Neural crest cell (in vitro differentiated cells): ENCODE measurements at places on chromosomes 2 and 18.

DNA sequence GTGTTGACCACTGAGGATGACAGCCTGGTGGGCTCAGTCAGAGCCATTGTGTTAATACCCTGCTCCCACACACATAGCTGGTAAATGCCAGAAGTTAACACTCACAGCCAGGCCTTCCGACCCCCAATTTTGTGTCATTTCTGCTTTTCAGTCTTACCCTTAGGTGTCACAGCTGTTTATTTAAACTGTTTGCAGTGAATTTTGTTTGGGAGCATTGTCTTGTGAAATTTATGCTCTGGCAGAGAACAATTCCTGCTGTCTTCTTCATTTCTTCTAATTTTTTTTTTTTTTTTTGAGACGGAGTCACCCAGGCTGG is 8.2 kb downstream of the LPIN1 start:
- H3K36me3 ChIP-seq = peaks cover 23% of the 10 kb centered on the region
- DNase-seq = no peak
- no peaks in the 10 kb centered on the region for H3K27me3 ChIP-seq

- H3K4me1 ChIP-seq = peaks cover 7% of the 10 kb centered on the region
- no peaks in the 10 kb centered on the region for H3K36me3 ChIP-seq
- H3K27ac ChIP-seq = no peak overlapping the region
- no peak for DNase-seq
Observed at GRCh38 chr2:178108176-178108575, 4.1 kb upstream of the RBM45 start.

DNA sequence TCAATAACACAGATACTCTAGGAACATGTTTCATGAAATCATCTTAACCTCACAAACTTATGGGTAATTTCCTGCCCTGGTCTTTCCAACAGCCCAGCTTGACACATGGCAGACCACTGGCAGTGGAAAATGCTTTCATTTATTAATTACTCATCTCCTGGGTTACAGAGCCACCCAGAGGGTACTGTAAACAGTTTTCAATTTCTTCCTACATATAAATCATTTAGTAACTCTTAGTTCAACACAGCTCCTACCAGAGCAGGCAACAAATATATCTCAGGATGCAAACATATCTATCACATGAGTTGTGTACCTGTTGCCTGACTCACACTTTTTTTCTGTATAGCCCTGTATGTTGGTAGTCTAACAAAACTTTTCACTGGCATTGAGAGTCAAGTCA is 99.2 kb upstream of the VRK2 start:
- H3K4me1 ChIP-seq = peaks cover 10% of the 10 kb centered on the region
- peaks cover 3% of the 10 kb centered on the region for H3K36me3 ChIP-seq
- no peak for DNase-seq
- H3K27me3 ChIP-seq = no peaks in the 10 kb centered on the region
- H3K4me3 ChIP-seq = no peak overlapping the region

- H3K4me1 ChIP-seq = peaks cover 16% of the 10 kb centered on the region
- no peaks in the 10 kb centered on the region for H3K36me3 ChIP-seq
- no peak overlapping the region for H3K4me3 ChIP-seq
- no peak overlapping the region for H3K27ac ChIP-seq
- no peak for DNase-seq
Observed at GRCh38 chr18:463827-464541, 36.5 kb downstream of the COLEC12 start.

- no peak for DNase-seq
- H3K4me1 ChIP-seq = no peaks in the 10 kb centered on the region
- no peak overlapping the region for H3K27ac ChIP-seq
- H3K27me3 ChIP-seq = no peaks in the 10 kb centered on the region
Observed at GRCh38 chr2:142075826-142076225, 55.0 kb downstream of the LRP1B start.

- peaks cover 27% of the 10 kb centered on the region for H3K4me1 ChIP-seq
- H3K4me3 ChIP-seq = no peak overlapping the region
- no peaks in the 10 kb centered on the region for H3K27me3 ChIP-seq
- peak overlapping the region; percentile 79 for H3K27ac ChIP-seq
- no peak for DNase-seq
Observed at GRCh38 chr2:108580050-108580449, 45.8 kb downstream of the LIMS1 start.

GRCh38 chr2:105373344-105373781 is 25.5 kb downstream of the FHL2 start:
- H3K27me3 ChIP-seq = no peaks in the 10 kb centered on the region
- H3K27ac ChIP-seq = no peak overlapping the region
- H3K4me1 ChIP-seq = peaks cover 28% of the 10 kb centered on the region

DNA sequence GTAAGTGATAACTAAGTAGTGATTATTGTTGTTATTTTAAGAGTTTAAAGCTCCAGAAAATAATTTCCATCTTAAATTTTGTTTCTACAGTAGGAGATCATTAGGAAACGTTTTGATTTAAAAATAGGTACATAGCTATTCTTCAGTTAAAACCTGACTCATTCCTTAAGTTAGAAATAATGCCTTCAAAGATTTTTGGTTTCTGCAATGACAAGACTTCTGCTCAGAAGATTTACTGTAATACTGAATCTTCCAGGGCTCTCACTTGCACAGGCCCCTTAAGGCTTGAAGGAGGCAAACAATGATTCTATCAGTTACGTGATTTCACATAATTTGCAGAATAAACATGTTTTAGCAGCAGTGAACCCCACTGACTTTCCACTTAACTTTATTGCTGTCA is 333.7 kb downstream of the RAD51AP2 start:
- H3K27me3 ChIP-seq = no peaks in the 10 kb centered on the region
- H3K4me1 ChIP-seq = no peaks in the 10 kb centered on the region

GRCh38 chr2:32478889-32479620 is 122.2 kb downstream of the BIRC6 start:
- peaks cover 18% of the 10 kb centered on the region for H3K36me3 ChIP-seq
- no peak overlapping the region for H3K4me3 ChIP-seq
- no peaks in the 10 kb centered on the region for H3K4me1 ChIP-seq
- no peak overlapping the region for H3K27ac ChIP-seq
- DNase-seq = no peak

- H3K36me3 ChIP-seq = no peaks in the 10 kb centered on the region
- no peak for DNase-seq
- no peaks in the 10 kb centered on the region for H3K4me1 ChIP-seq
- H3K27ac ChIP-seq = no peak overlapping the region
Observed at GRCh38 chr2:16729335-16729734, 63.7 kb upstream of the CYRIA start.

GRCh38 chr18:48795696-48796095 is 155.1 kb downstream of the SMAD7 start:
- no peak for DNase-seq
- no peaks in the 10 kb centered on the region for H3K27me3 ChIP-seq
- peaks cover 9% of the 10 kb centered on the region for H3K36me3 ChIP-seq
- no peak overlapping the region for H3K4me3 ChIP-seq
- H3K27ac ChIP-seq = no peak overlapping the region

DNA sequence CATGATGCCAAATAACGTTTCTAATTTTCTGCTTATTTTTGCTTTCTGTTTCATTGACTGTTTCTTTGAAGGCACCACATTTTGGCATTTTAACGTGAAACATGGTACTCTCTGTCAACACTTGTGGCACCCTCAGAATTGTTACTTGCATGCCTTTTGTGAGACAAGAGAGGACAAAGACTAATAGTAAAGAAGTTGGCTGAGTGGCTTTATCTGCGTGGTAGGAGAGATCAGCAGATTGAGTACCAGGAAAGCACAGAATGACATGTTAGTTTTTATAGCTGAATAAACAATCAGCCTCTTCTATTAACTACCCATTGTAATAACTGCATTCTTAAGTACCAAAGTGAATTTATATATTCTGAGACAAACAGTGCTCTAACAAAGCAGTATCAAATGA is 8.6 kb downstream of the ZNF638 start:
- no peaks in the 10 kb centered on the region for H3K27me3 ChIP-seq
- H3K27ac ChIP-seq = no peak overlapping the region
- H3K36me3 ChIP-seq = peaks cover 4% of the 10 kb centered on the region
- no peak overlapping the region for H3K4me3 ChIP-seq
- DNase-seq = no peak

DNA sequence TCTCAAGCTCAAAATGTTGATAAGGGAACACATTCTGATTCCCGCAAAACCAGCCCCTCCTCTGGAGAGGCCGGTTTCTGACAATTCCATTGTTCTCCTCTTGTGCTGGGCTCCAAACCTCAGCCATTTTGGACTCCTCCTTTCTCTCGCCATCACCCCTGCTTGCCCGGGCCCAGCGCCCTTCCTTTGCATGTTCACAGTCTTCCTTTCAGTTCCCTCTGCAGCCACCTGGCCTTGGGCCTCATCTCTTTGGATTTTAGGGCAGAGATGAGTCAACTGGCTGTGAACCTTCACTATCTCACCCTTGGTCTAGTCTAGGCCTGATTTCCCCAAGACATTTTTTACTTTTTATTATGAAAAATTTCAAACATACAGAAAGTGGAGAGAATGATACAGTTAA is 155.9 kb upstream of the MAP3K20 start:
- no peak for DNase-seq
- H3K27ac ChIP-seq = no peak overlapping the region
- H3K27me3 ChIP-seq = no peaks in the 10 kb centered on the region
- H3K36me3 ChIP-seq = no peaks in the 10 kb centered on the region

- peaks cover 7% of the 10 kb centered on the region for H3K4me1 ChIP-seq
- H3K27me3 ChIP-seq = no peaks in the 10 kb centered on the region
- H3K36me3 ChIP-seq = no peaks in the 10 kb centered on the region
- no peak overlapping the region for H3K4me3 ChIP-seq
Observed at GRCh38 chr2:164115806-164116205, 380.0 kb upstream of the FIGN start.

- no peak overlapping the region for H3K4me3 ChIP-seq
- H3K27ac ChIP-seq = no peak overlapping the region
- H3K36me3 ChIP-seq = no peaks in the 10 kb centered on the region
- DNase-seq = no peak
- peaks cover 7% of the 10 kb centered on the region for H3K4me1 ChIP-seq
- no peaks in the 10 kb centered on the region for H3K27me3 ChIP-seq
Observed at GRCh38 chr2:82790206-82791021, 1668.7 kb downstream of the SUCLG1 start.

- H3K27me3 ChIP-seq = no peaks in the 10 kb centered on the region
- no peaks in the 10 kb centered on the region for H3K4me1 ChIP-seq
- H3K36me3 ChIP-seq = peaks cover 33% of the 10 kb centered on the region
- H3K4me3 ChIP-seq = no peak overlapping the region
Observed at GRCh38 chr2:43531251-43531650, 64.6 kb downstream of the THADA start.

GRCh38 chr2:168198476-168199207 is 48.8 kb downstream of the STK39 start:
- no peaks in the 10 kb centered on the region for H3K27me3 ChIP-seq
- H3K4me1 ChIP-seq = peaks cover 30% of the 10 kb centered on the region
- H3K4me3 ChIP-seq = no peak overlapping the region
- H3K27ac ChIP-seq = no peak overlapping the region
